ENCODE measurements at places on chromosomes 7 and 10.

DNA sequence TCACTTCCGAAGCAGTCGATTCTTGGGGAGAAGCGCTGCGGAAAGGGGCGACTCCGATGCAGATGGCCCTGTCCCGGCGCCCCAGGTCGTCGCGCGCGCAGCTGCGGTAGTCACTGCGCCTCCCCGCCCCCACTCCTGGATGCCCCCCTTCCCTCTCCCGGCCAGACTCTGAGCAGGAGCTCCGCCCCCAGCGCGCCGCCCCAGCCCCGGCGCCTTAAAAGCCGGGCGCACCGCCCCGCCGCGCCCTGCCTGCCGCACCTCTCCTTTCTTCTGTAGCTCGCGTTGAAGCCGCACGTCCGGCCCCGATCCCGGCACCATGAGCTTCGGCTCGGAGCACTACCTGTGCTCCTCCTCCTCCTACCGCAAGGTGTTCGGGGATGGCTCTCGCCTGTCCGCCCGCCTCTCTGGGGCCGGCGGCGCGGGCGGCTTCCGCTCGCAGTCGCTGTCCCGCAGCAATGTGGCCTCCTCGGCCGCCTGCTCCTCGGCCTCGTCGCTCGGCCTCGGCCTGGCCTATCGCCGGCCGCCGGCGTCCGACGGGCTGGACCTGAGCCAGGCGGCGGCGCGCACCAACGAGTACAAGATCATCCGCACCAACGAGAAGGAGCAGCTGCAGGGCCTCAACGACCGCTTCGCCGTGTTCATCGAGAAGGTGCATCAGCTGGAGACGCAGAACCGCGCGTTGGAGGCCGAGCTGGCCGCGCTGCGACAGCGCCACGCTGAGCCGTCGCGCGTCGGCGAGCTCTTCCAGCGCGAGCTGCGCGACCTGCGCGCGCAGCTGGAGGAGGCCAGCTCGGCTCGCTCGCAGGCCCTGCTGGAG lies at the start of gene INA:
Gene INA (plus strand): TSS at position 243 of the 817 bp plus-strand sequence. CDS start 74 bp downstream, at position 317.
- DNase-seq: peak; percentile 75

DNA sequence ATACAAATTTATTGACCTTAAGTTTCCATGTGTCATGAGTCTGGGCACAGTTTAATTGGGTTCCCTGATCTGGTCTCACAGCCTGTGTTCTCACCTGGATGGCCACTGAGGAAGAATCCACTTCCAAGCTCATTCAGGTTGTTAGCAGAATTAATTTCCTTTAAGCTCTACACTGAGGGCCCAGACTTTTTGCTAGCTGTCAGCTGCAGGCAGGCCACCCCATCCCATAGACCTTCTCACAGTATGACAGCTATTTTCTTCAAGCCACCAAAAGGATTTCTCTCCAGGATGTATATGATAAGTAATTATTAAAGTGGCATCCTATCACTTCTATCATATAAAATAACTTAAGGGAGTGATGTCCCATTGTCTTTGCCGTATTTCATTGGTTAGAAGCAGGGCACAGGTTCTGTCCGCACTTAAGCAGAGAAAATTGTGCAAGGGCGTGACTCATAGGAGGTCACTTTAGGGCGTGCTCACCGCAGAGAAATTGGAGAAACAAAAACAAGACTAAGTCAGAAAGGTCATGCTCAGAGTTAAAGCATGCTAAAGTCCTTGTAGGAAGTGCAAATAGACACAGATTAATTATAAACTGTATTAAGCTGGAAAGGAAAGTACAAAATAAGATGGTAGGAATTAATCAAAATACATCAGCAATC lies 109.9 kb downstream of the AHR start:
- DNase-seq: no peak

- no peak for DNase-seq
These were observed 2.3 kb downstream of the ZC3HC1 start for GRCh38 chr7:130048906-130049305.

DNA sequence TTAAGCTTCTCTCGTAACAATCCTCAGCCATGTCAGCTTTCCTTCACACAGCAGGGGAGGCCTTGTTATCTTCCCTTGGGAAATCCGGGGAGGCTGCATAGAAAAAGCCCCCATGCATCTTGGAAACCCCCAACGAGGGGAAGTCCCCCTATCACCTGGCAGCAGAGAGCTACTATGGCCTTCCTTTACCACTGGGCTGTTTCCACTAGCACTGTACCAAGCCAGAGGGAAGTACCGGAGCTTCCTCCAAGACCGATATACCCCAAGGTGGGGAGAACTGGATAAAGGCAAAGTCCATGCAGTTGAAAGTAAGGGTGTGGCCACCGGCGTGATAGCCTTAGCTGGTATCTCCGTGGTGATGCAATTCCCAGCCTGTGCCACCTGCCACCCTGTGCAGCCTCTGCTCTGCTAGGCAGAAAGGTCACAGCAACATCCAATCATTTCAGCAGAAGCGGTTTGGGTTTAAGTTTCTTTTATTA lies 4.4 kb upstream of the CLIP2 start:
- no peak for DNase-seq

- DNase-seq: peak; percentile 21
These were observed 5.1 kb upstream of the ZNF503 start for GRCh38 chr10:75406462-75407223.

- DNase-seq: no peak
These were observed 41.4 kb downstream of the GSDME start for GRCh38 chr7:24715661-24716479.

All from neuronal stem cell (in vitro differentiated cells).